ENCODE measurements at places on chromosomes 5 and 9.

DNA sequence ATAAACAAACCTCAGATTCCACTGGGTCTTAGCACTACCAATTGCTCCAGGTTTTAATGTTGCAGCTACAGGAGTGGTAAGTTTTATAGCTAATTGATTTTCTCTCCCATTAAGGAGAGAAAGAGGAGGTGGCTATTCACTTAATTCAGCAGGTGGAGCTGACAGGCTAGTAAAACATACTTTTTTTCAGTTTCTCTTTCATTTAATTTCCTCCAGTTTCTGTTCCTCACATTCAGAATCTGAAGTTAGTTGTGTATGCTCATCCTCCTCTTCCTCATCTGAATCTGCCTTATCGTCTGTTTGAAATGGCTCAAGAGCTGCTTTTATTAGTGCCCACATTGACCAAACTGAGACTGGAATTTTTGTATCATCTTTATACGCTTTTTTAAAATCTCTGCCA, 98.0 kb downstream of the PLPPR1 start:
- no peak for DNase-seq

GRCh38 chr5:4700871-4701270, 439.3 kb upstream of the ADAMTS16 start:
- no peak for DNase-seq

GRCh38 chr5:171840711-171841522, 55.3 kb downstream of the SMIM23 start:
- no peak for DNase-seq

GRCh38 chr5:31954091-31954490, 220.0 kb downstream of the GOLPH3 start:
- DNase-seq = no peak

GRCh38 chr5:156835905-156836304, 14.2 kb upstream of the PPP1R2B start:
- DNase-seq = no peak

DNA sequence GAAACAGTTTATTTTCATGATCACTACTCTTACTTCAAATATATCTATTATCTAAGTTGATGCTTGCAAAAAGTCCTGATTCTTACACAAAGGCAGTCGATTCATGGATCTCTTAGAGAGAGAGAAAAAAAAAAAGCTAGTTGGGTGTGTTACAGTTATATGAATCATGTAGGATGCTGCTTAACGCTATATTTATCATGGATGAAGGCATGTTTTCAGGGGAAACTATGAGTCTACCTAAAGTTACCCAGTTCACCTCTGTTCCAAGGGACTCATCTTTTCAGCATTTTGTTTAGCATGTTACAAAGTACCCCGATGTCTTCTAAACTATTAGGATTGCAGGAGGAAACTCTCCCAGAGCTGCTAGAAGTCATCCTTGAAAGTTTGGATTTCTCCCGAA, 13.5 kb downstream of the TMC1 start:
- no peak for DNase-seq

DNA sequence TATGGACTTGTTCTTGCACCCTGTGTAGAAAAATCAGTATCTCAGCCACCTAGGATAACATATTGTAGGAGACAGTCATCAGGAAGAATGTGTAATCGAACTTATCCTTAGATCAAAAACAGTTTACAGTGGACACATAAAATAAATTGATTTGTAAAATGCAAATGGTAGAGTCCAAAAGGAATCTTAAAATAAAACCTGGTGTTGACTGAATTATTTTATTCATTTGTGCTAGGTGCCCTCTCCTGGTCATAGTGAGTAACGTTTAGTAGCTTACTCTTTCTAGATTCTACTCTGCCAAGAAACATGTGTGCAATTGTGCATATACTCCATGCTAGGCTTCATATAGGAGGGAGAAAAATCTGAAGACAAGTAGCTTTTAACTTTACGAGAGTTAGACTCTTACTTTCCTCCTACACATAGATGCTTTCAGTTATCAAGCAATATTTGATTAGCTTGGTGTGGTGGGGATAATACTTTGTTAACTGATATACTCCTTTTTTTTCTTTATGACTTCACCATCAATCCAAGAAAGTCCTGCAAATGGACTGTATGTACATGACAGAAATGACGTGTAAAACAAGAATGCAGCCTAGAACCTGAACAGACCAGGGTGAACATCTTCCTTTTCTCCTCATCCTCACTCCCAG, 23.7 kb upstream of the LOX start:
- no peak for DNase-seq

GRCh38 chr5:3116366-3116765, 364.9 kb upstream of the IRX2 start:
- DNase-seq = no peak

- no peak for DNase-seq
Measured at GRCh38 chr5:1111241-1111726, 579 bp downstream of the SLC12A7 start.

DNA sequence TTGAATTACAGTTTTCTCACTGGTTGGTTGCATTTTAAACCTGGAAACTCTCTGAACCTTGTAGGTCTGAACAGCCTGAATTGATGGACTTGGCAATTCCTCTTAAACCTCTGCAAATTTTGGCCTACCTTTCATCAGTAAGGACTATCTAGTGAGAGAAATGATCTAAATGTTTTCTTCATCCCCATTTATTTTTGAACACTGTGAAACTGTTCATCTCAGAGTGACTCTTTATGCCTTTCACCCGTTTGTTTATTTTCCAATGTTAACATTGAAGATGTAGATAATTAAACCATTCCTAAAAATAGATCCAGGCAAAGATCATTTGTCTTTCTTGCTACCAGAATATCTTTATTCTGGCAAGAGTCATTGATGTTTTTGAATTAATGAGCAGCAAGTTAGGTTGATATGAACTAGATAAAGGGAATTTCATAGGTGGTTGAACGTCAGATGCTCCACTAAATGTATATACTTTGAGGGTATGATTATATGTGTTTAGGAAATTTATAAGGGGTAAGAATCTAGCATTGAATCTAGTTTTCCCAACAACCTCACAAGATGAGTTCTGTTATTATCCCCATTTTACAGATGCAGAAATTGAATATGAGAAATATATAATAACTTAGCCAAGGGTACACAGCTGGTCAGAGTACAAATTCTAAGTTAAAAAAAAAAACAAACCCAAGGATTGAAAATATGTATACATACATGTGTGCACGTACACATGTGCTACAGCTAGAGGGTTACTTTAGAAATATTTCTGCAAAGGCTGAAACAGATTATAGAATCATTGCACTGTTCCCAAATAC, 3.4 kb downstream of the CPEB4 start:
- DNase-seq = no peak

DNA sequence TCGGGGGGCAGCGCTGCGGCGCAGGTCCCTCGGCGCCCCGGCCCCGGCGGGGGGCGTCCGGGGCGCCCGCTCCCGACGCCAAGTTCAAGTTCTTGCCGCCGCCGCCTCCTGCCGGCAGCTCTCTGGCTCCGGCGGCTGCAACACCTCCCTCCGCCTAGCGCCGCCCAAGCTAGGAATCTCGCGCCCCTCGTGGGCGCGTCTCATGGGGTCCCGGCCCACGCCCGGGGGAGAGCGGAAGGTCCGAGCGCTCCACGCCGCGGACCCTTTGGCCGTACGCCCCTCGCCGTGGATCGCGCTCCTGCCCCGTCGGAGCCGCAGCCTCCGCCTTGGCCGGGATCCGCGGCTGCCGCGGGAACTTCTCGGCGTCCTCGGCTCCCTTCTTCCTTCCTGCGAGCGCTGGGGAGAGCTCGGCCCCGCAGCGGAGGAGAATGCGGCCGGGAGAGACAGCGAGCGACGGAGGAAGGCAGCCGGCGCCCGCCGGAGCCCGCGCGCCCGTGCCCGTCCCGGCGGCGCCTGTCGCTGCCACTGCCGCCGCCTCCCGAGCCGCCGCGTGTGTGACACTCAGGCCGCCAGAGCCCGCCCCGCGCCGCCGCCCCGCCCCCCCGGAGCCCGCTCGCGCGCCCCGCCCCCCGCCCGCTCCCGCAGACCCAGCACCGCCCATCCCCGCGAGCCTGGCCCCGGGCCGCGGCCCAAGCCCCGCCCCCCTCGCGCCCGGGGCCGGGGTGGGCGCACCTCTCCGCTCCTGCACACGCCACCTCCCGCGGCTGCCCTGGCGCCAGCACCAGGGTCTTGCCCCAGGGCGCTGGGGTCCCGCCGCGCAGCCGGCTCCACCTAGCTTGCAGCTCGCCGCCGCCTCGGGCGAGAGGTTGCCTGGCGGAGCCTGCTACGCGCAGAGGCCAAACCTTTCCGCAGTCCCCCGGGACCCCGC, at the start of gene SHB:
Gene SHB, minus strand, starts transcription at position 527 of the 928 bp plus-strand sequence. CDS start 582 bp downstream, outside the sequence.
- no peak for DNase-seq

DNA sequence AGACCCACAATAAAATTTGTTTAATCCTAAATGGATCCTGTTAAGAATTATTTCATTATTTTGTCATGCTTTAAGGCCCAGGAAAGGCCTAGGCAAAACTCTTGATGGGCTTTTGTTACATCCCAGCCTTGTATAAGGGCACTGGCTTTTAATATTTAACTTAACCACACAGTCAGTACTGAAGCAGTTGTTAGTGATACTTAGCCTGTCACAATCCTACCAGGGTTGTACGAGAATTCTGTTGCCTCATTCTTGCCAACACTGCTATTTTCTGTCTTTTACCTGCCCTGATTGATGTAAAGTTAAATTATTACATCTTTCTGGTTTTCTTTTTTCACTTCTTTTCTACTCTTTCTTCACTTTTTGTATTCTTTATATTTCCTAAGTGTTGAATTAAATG, 10.9 kb downstream of the ZNF169 start:
- DNase-seq = no peak

GRCh38 chr9:26723486-26723885, 169.1 kb downstream of the CAAP1 start:
- DNase-seq = no peak

DNA sequence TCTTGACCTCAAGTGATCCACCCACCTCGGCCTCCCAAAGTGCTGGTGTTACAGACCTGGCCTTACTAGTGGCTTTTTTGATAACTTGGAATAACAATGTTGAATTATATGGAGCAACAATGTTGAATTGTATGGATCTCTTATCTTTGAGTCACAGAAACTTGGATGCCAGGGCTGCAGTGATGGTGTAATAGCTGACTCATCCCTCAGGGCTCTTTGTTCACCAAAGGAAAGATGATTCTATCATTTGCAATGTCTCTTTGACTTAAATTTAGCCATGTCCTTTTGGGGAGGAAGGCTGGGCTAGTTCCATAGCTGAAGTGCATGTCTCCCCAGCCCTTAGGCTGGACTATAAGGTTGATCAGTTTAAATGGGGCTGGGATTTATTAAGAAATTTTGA, 172.3 kb downstream of the PDZD2 start:
- DNase-seq = no peak

DNA sequence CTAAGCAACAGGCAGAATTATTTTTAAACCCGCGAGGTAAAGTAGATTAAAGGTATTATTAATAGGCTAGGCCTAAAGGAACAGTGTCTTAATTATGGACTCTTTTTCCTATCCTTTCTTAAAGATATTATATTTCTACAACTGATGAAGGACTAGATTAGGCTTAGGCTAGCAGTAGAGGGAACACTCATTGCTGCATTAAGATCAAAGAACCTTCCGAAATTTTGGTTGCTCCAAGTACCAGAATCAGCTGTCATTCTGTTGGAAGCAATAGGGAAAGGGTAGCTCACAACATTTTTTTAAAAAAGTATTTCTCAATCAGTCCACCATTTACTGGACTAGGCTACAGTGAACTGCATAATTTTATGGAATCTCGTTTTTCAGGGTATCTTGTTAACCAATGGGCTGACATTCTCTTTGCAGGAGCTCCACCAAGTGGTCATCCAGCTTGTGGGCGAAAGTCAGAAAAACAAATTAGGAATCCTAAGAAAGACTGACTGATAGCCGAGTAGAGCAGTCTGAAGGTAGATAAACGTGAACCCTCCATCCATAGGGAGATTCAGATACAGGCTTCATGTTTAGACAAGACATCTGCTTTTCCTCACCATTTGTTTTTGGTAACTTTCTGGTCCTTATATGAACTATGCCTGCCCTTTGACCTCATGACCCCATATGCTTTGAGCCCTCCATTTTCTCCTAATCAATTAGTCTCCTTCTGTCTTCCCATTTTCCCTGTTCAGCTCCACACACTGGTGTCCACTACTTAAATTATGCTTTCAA, 103.6 kb upstream of the CHD1 start:
- DNase-seq = no peak

DNA sequence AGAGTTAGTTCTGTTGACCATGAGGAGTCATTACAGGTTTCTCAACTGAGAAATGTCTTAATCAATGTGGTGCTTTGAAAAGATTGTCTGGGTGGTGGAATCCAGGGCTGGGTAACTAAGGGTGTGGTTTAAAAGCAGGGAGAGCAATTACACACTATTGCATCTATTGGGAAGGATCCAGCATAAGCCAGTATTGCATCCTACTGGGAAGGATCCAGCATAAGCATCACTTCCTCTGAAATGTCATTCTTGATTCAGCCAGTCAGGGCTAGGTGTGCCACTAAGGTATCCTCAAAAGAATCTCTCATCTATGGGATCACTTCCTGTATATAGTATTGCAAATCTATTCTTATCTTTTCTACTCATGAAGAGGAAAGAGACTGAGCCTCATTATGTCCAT, 38.6 kb downstream of the ELOVL7 start:
- DNase-seq = no peak

DNA sequence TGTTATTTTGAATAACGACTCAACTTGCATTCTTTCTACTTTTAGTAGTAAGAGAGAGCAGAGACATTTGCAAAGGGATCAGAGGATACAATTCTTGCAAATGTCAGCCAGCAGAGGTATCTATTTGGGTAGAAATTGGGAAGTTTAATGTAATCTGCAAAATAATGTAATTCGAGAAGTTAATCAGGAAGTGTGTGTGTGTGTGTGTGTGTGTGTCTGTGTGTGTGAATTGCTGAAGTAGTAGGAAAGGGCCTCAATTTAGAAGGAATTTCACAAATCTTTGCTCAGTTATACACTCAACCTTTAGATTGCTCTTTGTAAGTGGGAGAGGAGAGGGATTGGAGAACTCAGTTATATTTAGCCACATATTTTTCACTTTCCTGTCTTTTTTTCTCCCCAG, 11.0 kb upstream of the IFNA1 start:
- no peak for DNase-seq

GRCh38 chr5:136330353-136331038, 34.8 kb downstream of the TRPC7 start:
- no peak for DNase-seq

DNA sequence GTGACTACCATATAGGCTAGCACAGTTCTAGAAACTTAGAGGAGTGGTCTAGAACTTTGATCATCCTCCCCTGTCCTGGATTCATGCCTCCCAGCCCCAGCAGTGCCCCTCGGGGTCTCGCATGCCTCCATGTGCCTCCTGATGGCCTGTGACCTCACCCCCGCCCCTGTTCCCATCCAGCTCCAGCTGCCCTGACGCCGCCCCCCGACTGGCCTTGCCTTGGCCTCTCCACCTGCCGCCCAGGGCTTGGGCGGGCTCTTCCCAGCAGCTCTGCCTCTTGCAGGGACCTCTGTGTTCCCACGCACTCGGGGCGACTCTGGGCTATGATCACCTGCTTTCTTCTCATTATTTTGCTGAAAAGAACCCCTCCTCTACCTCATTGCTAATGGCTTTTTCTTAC, 115.4 kb upstream of the PHYKPL start:
- DNase-seq = no peak

DNA sequence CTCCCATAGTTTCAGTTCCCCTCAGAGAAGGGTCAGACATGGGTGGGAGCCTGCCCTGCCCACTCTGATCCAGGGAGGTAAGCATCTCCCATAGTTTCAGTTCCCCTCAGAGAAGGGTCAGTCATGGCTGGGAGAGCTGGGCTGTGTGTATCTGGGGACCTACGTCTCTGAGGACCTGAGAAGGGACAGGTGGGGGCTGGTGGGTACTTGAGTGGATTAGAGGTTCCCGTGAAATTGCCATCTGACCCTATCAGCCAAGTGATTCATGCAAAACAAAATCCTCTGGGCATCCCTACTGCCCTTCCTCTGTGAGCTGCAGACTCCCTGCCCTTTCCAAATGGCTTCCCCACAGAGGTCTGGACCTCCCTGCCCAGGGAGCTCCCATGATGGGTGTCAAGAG, 3.9 kb downstream of the ENHO start:
- DNase-seq = no peak

Data from NCI-H1417 treated with DMSO at 0.1 percent for 48 hours (cell line).